Lung (tissue), 17 donors: ENCODE measurements at places on chromosomes 2 and 18.

- peak; percentile 46 for DNase-seq
These were observed 10.6 kb upstream of the ITGB6 start for GRCh38 chr2:160210599-160211138.

DNA sequence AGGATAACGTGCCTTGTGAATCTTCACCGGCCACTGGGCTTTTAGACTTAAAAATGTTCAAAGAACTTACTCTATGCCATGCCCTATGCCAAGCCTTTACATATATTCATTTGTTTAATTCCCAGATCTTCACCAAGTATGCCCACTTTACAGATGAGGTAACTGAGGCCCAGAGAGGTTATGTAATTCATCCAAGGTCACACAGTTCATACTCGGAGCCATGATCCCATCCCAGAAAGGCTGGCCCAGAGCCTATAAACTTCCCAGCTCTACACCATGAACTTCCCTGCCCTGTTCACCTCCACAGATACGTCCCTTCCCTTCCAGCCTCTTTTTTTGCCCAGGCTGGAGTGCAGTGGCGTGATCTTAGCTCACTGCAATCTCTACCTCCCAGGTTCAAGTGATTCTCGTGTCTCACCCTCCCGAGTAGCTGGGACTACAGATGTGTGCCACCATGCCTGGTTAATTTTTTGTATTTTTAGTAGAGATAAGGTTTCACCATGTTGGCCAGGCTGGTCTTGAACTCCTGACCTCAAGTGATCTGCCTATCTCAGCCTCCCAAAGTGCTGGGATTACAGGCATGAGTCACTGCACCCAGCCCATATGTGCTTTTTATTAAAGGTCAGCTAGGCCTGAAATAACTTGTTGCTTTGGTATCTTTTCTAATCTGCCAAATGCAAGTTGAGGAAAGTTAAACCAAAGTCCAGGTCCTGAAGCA lies 44.1 kb downstream of the MTHFD2 start:
- DNase-seq: no peak

GRCh38 chr2:134975281-134976009 lies 56.8 kb downstream of the CCNT2 start:
- DNase-seq: no peak

GRCh38 chr2:195458936-195459335 lies 198.1 kb upstream of the SLC39A10 start:
- DNase-seq: no peak

GRCh38 chr18:2968606-2969005 lies 44.3 kb downstream of the LPIN2 start:
- DNase-seq: no peak

DNA sequence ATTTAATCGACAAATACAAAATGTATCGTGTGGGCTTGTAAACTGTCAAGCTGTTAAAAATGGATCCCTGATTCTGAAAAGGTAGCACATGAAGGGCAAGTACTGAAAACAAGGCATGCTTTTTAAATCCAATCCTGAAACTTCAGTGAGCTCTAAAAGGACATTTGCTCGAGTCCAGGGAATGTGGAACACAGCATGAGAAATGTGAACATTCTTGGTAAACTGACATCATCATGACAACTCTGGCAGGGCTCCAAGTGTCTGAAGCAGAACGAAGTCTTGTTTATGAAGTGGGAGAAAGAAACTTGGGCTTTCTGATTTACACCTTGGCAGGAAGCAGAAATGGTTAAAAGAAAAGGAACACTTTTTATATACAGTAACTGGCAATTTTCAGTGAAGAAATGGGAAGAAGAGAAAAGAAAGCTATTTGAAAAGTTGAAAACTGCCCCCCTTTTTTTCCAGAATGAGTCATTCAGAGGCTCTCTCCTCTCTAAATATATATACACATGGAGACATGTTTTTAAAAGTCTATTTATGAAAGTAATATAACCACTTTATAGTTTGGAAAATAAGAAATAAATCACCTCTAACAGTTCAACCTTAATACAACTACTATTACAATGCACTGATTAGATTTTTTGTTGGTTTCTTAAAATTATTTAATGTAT lies 120.8 kb downstream of the GAREM1 start:
- DNase-seq: peak; percentile 86
